ENCODE measurements at places on chromosomes 16 and 17. TPM values are rescaled to one million over a fixed set of nuclear protein-coding genes. Genes with fewer than 3 reads are reported as not detected.

The TRIM25 gene
- total RNA-seq: 57.5 TPM

The SEC14L5 gene
- not detected for total RNA-seq

The HSPB9 gene
- total RNA-seq: not detected

The KAT8 gene
- 49.3 TPM for total RNA-seq

The SULT1A1 gene
- total RNA-seq: 5.2 TPM

The KRTAP4-11 gene
- not detected for total RNA-seq

The DNAAF8 gene
- total RNA-seq: 1.2 TPM

The IL32 gene
- 22.2 TPM for total RNA-seq

The CD7 gene
- total RNA-seq: 0.17 TPM

The IRX6 gene
- not detected for total RNA-seq

The HNF1B gene
- total RNA-seq: 18.7 TPM

The TERB1 gene
- not detected for total RNA-seq

The DRC7 gene
- 0.23 TPM for total RNA-seq

The HEATR9 gene
- not detected for total RNA-seq

The FBXO39 gene
- not detected for total RNA-seq

The MT4 gene
- not detected for total RNA-seq

The LGALS9B gene
- not detected for total RNA-seq

The ZNF423 gene
- total RNA-seq: 0.08 TPM

The ABCA6 gene
- total RNA-seq: 0.03 TPM
